Amygdala (tissue), 56 donors: ENCODE measurements at places on chromosomes 7 and 10.

GRCh38 chr7:97835296-97836138 lies 36.7 kb downstream of the ASNS start:
- DNase-seq = peak; percentile 9

GRCh38 chr10:79254333-79255006 lies 92.8 kb upstream of the PPIF start:
- no peak for DNase-seq

GRCh38 chr7:65554-65953 lies 126.8 kb upstream of the FAM20C start:
- no peak for DNase-seq

DNA sequence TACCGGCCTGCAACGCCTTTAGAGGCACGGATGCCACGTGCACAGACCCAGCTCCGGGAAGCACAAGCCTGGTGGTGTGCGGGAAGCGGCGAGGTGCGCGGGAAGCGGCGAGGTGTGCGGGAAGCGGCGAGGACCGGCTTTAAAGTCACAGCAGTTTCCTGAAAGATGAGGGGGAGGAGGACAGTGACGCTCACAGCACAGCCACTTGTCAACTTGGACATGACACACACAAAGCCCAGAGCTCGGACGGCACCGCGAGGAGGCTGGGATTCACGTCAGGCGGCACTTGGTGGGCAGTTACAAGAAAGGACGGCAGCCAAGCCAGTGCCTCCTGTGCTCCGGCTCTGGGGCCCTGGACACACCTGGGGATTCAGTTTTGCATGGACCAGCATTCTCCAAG lies 525.9 kb downstream of the DNAJB6 start:
- DNase-seq = no peak

GRCh38 chr10:126569513-126570244 lies 100.8 kb downstream of the C10orf90 start:
- no peak for DNase-seq

GRCh38 chr10:3261921-3262320 lies 89.3 kb upstream of the PITRM1 start:
- no peak for DNase-seq

DNA sequence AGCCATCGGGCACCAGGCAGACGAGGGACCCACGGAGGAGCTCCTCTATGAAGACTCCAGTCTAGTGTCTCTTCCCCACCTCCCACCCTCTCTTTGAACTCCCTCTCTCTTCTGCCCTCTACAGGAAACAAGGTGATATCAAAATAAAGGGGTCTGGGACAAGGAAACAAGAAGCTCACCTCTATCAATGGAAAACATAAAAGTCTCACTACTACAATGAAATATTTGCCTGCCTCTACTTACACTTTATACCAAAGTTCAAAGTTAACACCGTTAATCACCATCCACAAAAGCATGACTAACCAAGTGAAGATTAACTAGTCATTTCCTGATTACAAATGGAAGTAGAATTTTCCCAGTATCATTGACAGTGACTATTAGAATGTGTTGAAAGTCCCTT lies 82.2 kb downstream of the PARD3 start:
- no peak for DNase-seq

DNA sequence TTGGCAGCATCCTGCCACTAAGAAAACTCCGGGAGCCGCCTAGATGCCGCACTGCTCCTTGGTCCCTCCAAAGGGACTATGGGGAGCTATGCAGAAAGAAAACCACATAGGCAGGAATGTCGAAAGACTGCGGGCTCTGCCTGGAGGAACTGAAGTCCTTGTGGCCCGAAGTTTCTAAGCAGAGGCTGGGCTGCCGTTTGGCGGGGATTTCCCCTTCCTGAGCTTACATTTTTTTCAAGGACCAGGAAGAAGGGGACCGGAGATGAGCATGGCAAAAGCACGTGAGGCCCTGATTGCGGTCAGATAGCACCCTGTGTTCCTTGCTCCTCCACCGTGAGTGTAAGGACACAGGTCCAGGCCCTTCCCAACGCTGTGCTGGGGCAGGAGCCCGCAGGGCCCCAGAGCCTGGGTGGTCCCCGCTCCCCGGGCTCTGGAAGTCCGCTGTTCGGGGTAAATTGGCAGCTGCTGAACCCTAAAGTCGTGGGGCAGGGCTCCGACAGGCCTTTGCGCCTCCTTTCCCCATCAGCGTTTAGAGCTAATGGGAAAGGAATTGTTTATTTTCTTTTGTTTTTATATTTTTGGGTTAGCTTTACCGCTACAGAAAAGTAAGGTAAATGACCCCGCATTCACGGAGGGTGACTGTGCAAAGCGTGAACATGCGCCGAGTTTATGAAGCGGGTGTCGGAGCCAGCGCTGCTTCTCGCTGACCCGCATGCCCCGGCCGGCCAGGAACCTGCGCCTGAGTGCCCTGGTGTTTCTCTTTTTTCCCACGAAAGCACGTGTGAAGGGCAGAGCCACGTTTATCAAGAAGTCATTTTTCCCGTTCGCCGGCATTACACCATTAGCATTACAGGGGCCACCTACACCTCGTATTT lies 356.5 kb upstream of the ZNF32 start:
- DNase-seq = no peak

- peak; percentile 32 for DNase-seq
Observed at GRCh38 chr10:113680190-113681111, 739 bp downstream of the CASP7 start.

DNA sequence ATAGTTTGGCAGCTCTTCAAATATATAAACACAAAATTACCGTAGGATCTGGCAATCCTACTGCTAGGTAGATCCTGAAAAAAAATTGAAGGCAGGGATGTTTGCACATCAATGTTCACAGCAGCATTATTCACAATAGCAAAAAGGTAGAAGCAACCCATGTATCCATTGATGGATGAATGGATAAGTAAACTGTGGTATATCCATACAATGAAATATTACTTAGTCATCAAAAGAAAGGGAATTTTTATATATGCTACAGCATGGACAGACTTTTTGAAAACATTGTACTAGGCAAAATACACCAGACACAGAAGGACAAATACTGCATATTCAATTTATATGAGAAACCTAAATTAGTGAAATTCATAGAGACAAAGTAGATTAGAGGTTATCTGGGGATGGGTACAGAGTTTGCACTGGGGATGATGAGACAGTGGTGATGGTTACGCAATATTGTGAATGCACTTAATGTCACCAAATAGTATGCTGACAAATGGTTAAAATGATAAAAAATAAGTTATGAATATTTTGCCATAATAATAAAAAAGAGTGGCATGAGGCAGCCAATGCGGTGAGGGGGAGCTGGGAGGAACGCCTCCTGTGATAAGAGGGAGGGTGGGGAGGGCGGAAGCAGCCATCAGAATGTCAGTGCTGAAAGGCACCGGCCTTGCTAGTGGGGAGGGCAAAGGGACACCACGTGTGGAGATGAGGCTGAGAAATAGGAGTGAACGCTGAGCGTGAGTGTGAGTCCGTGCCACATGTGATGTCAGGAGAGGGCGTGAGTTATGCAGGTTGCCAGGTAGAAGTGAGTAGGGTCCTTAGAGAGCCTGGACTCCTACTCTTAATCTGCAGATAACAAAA lies 386.1 kb upstream of the PODXL start:
- DNase-seq = no peak

GRCh38 chr7:108037140-108037539 lies 34.2 kb upstream of the LAMB1 start:
- DNase-seq = no peak

DNA sequence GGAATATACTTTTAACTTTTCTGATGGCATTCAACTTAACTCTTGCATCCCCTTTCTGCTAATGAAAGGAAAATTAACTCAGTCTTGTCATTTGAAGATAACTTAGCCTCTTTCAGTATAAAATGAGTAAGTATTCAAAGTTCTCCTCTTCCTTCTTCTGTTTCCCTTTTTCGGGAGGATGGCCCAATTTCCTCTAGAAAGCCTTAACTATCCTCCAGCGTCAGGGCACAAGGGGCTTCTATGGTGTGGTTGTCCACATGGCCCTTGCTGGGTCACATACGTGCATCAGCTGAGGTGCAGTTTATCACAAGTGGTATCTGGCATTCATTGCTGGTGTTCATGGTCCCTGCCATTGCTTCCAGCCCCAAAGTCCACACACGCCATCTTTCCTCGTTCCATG lies 17.8 kb upstream of the GSAP start:
- DNase-seq = no peak

DNA sequence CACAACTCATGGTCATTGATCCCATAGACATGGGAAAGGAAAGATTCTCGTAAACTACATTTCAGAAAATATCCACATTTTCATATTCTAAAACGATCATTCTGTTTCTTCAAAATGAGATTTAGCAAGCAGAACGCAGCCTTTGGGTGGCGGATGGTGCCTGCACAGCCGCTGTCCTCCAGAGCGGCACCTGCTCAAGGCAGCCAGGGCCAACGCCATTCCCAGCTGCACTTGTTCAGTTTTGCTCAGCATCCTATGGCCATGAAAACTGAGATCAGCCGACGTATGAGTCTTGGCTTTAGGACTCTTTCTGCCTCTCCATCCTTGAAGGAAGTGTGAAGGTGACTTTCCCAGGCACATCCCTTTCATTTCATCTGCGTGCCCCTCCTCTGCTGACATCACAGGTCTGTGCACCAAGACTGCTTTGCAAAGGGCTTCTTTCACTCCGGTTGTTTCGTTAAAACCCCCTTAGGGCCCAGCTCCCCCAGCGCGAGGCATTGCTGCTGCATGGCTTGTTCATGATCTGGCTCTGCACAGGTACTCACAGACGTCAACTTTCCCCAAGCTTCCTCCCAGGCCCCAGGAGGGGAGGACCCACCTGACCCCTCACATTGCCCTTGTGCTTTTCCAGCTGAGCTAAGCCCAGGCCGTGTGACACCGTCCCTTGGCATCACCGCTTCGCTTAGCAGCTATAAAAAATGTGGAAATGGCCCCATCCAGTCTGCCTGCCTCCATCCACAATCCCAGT lies 37.2 kb downstream of the TCERG1L start:
- DNase-seq = no peak

DNA sequence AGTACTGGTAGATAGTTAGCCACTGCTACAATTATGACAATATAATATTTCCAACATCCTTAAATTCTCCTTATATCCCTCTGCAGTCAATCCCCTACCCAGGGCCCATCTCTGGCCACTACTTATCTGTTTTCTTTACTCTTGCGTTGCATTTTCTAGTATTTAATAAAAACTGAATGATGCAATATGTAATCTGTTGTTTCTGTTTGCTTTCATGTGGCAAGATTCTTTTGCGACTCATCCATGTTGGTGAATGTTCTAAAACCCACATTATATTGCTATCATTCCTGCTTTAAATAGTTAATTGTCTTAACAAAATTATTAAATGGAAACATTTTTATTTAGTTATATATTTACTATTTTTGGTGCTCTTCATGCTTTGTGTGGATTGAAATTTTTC lies 338.5 kb downstream of the MDFIC start:
- DNase-seq = no peak

DNA sequence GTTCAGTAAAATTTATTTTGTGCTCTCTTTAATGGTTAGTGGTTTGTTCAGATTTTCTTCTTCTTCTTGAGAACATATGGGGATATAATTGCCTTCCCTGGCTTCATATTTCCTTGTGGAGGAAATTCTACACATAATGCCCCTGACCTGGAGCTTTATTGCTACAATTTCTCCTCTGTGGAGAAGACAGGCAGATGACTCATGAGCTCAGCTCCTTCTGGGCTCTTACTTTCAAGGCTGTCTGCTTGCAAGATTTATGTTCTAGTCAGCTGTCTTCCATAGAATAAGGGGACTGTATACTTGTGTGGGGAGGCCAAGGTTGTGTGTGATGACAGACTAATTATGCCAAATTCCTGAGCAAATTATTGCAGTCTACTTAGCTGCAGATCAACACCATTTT lies 1.6 kb downstream of the LRRD1 start:
- DNase-seq = no peak

DNA sequence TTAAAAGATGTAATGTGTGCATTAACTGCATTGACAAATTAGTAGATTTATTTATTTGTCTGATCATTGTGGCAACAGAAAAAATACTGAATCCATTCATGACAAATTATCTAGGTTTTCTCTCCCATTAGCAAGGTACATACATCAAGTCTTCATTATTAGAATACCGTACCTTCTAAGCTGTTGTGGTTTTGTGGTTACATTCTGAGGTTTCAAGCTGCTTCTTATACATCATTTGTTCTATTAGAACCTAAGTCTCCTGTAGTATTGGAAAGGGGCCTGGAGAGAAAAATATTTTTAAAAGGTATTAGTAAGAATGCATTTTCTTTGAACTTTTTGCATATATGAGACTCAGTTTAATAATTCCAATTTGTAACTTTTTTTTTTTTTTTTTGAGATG lies 26.3 kb upstream of the CACNB2 start:
- DNase-seq = no peak

DNA sequence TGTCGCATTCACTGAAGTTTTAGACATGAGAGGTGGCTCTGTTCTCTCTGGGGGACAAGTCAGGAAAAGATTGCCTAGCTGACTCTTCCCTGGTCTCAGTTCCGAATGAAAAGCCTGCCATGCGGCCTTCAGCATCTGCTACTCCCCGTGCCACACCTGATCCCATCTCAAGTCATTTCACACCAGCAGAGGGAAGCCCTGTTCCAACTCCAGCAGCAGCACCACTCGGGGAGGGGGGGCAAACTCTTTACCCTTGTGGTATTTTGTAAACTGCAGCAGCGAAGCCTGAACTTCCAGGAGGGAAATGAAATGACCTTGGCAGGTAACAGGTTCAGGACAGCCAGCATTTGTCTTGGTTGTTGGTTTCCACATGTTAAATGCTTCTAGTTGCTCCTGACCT lies 13.8 kb downstream of the LRRC4 start:
- no peak for DNase-seq

DNA sequence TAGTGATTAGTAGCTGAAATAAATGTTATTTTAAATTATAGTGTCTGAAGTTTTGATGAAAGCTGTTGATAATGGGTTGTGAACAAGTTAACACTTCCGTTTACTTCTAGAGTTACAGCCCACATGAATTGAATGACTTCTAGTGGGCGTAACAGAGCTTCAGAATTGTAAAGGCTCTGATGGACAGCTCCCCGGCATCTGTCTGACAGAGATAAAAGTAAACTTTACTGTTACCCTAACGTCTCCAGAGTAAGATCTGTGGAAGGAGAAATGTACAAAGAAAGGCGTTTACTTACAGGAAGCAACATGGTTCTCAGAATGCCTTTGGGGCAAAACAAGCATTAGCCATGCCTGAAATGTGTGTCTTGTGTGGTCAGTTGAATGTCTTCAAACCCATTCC lies 124.4 kb downstream of the ADARB2 start:
- DNase-seq = no peak

GRCh38 chr7:92730808-92731207 lies 105.6 kb downstream of the CDK6 start:
- no peak for DNase-seq

- DNase-seq = no peak
Observed at GRCh38 chr7:42080841-42081586, 156.0 kb downstream of the GLI3 start.

- no peak for DNase-seq
Observed at GRCh38 chr10:102859911-102860310, 5.9 kb downstream of the BORCS7 start.

DNA sequence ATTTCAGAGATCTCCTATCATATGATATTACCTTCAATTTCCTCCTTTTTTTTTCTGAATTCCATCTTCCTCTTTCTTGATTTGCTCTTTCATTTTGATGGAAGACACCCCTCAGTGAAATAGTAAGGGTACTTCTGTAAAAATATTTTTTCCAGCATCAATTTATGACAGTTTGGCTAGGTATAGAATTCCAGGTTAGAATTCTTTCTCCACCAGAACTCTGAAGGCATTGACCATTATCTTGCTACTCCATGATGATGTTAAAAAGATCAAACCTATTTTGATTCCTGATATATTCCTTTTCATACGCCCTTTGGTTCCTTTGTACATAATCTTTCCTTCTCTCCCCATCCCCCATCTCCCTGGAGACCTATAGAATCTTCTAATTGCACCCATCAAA lies 48.4 kb downstream of the MTPAP start:
- no peak for DNase-seq
